ENCODE measurements at places on chromosomes 13 and 19.
A peak's percentile ranks its signal among the peaks of the same experiment; 100 is the strongest.

GRCh38 chr19:33304371-33304759, 2.0 kb upstream of the CEBPA start:
- no peak for DNase-seq

- DNase-seq, result peak; percentile 38
Measured at GRCh38 chr19:46487802-46488445, 7.7 kb downstream of the PNMA8B start.

DNA sequence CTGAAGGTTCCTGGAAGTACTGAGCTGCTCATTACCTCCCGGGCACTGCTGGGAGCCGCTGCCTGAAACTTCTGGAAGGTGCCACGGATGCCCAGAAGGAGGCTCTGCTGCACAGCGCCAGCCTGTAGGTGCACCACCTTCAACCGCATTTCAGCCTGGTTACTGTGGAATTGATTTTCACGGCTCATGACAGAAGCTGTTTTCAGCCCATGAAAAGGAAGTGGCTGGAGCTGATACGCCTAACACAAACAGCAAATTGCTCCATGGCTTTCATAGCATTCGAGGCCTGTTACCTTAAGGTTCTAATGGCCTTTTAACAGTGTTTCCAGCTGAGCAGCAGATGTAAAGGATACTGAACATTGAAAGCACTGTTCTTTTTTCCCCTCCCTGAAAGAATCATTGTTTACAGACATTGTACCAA, 22.0 kb downstream of the GPC6 start:
- peak; percentile 46 for DNase-seq

- DNase-seq, result no peak
Measured at GRCh38 chr19:7953576-7953975, 10.1 kb upstream of the TIMM44 start.
